Muscle of leg (tissue), 16 donors: ENCODE measurements at places on chromosomes 7 and 10.
A peak's percentile ranks its signal among the peaks of the same experiment; 100 is the strongest.

DNA sequence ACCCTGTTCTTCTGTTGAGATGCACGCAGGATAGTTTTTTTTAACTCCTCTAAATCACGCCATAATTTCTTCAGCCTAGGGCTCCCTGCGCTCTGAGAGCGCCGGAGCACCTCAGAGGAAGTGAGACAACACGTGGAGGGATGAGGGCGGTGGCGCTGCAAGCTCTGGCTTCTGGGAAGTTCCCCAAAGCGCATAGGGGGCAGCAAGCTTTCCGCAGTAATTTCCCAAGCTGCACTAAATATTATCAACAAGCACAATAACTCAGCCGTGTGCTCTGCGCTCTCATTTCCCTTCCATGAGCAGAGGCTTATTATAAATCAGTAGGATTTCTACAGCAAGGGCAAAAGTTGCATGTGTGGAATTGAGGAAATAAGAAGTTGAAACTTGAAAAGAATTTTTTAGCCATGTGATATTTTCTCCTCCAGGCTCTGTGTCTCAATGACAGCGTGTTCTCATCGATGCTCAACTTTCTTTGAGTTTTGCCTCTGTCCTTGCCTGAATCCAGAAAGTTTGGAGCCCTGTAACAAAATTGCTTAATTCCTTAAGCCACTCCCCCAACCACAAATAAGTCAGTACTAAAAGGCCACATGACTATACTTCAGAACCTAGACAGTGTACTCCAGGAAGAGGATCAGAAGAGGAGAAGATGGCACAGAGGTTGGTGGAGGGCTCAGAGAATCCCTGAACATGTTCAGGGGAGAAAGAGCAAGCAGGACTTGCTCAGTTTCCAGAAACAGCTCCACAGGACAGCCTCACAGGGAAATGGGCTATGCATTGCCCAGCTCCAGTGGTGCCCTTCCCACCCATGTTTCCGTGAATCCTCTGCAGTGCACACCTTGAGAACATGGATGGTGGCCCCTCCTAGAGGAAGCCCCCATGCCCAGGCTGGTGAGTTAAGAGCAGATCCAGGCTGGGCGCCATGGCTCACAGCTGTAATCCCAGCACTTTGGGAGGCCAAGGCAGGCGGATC lies 221.5 kb upstream of the GHITM start:
- no peaks in the 10 kb centered on the region for H3K4me1 ChIP-seq
- DNase-seq, result peak; percentile 46
- no peak overlapping the region for H3K4me3 ChIP-seq
- peaks cover 2% of the 10 kb centered on the region for H3K27me3 ChIP-seq
- H3K27ac ChIP-seq, result no peak overlapping the region
- no peaks in the 10 kb centered on the region for H3K36me3 ChIP-seq

DNA sequence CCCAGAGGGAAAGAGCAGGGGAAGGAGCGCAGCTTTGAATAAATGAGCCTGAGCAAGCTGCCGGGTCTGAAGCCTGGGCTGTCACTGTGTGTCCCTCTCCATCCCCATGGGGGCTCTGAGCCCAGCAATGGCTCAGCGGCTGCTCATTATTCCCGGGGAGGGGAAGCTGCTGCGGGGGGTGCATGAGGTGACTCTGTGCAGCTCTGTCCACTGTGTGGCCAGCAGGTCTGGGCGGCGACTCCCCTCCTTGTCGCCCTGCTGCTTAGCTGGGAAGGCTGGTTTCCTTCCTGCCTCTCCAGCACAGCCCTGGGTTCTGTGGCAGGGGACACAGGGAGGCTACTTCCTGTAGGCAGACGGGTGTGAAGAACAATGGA lies 234.2 kb downstream of the PRPF18 start:
- DNase-seq, result no peak
- peak overlapping the region; percentile 51 for H3K27ac ChIP-seq
- H3K4me3 ChIP-seq, result no peak overlapping the region
- H3K36me3 ChIP-seq, result no peaks in the 10 kb centered on the region
- H3K27me3 ChIP-seq, result no peaks in the 10 kb centered on the region
- peaks cover 29% of the 10 kb centered on the region for H3K4me1 ChIP-seq

GRCh38 chr7:141700848-141701371 lies 1.1 kb downstream of the DENND11 start:
- H3K27me3 ChIP-seq, result peaks cover 8% of the 10 kb centered on the region
- H3K4me1 ChIP-seq, result peaks cover 6% of the 10 kb centered on the region
- peak overlapping the region; percentile 45 for H3K27ac ChIP-seq
- H3K4me3 ChIP-seq, result peak overlapping the region; percentile 24

DNA sequence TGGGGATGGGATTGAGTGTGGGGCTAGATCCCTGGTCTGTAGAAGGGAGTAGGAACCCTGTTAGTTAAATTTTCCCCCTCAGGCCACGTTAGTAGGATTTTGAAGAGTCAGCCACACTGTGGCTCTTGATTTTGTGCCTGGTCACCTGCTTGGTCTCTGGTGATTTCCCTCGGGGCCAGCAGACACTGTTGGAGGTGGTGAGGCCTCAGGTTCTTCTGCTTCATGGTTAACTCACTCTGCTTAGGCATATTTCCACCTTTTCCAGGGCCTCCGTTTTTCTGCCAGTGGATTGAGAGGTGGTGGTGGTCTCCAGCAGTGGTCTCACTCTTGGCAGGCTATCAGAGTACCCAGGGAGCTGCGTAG lies 4.1 kb downstream of the TSPAN14 start:
- peaks cover 80% of the 10 kb centered on the region for H3K4me1 ChIP-seq
- no peaks in the 10 kb centered on the region for H3K36me3 ChIP-seq
- no peak for DNase-seq

DNA sequence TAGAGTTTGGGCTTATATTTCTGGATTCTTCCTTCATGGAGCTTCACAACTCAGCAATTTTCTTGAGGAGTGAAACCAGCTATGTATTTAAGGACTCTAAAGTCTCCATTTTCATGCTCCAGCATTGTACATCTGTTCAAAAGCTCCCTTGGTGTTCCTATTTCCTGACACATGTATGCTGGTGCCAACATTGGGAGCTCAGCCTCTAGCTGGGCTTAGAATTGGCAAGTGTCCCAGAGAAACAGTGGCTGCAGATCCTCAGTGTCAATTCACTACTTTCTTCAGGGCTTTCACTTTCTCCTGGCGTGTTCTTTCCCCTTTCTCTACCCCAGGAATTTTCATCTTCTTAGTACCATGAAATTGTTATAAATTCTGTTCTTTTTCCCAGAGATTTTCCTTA lies 103.1 kb downstream of the ZNF467 start:
- no peak overlapping the region for H3K4me3 ChIP-seq
- peak; percentile 89 for DNase-seq
- no peaks in the 10 kb centered on the region for H3K36me3 ChIP-seq
- peak overlapping the region; percentile 38 for H3K27ac ChIP-seq
- no peaks in the 10 kb centered on the region for H3K27me3 ChIP-seq

DNA sequence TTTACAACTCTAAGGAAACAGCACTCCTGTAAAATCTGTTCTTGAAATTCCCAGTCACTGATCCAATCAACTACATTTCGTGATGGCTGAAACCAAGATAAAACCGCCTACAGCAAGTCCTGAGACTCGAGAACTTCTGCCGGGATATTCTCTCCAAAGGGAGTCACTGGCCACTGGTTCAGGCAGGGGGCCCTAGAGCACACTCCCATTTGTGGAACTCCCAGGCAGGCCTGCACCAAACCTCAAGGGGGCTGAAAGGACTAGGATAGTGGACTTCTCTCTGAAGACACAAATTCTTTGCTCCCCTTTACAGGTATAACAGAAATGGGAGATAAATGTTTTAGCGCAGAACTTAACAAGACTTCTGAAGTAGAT lies 16.3 kb downstream of the CYTH3 start:
- no peaks in the 10 kb centered on the region for H3K27me3 ChIP-seq
- no peak overlapping the region for H3K4me3 ChIP-seq
- peak; percentile 62 for DNase-seq
- H3K36me3 ChIP-seq, result no peaks in the 10 kb centered on the region
